Posterior vena cava (tissue), 2 donors: ENCODE measurements at places on chromosomes 1 and 21. TPM values are rescaled to one million over a fixed set of nuclear protein-coding genes. Genes with fewer than 3 reads are reported as not detected.
A peak's percentile ranks its signal among the peaks of the same experiment; 100 is the strongest.

The DONSON gene
- 7.1 TPM for total RNA-seq

The WLS gene
- 83.6 TPM for total RNA-seq

DNA sequence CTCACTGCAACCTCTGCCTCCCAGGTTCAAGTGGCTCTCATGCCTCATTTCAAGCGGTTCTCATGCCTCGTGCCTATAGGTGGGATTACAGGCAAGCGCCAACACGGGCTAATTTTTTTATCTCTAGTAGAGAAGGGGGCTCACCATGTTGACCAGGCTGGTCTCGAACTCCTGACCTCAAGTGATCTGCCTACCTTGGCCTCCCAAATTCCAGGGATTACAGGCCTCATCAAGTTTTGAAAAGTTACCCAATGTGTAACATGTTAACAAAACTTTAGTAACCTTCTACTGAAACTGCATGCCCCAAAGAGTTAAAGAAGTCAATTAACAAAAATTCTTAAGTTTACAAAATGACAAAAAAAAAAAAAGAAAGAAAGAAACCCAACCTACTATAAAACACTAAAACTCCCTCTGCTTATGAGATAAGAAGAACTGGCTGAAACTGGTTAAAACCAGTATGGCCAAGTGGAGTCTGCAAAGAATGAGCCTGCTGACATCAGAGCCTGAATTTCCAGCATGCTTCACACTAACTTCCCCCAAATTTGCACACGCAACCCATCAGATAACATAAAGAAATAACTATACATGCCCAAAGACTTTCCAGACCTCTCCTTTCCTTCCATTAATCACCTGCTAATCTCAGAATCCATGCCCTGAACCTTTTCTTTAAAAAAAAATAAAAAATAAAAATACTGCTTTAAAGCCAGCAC, 25.5 kb upstream of the PSMG1 start:
- DNase-seq: no peak

DNA sequence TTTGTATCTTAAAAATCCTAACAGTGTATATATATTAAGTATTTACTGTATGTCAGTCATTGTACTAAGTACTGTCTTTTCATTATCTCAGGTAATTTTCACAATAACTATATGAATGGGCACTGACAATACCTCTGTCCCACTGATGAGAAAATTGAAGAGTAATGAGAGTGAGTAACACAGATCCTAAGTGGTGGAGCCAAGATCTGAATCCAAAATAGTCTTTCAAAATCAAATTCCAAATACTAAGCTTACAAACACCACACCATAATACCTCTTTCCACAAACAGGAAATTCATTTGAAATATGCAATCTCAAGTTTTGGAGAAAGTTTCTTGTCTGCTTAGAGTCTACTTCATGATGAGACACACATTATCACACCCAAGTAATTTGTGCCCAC, 105.9 kb upstream of the EDEM3 start:
- DNase-seq: no peak

DNA sequence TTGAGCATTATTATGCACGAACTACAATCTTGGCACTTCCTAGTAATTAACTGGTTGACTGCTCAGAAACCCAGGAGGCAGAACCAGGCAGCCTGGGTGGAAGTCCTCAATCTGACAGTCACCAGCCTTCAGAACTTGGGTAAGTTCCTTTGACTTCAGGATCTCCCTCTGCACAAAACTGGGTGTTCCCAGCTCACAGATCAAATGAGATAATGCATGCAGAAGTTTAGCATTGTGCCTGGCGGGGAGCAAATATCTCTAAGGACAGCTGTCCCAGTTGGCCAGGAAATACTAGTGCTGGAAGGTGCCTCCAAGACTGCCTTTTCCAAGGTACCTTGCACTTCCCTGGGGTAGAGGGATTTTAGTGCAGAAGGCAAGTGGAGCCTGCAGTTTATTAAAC, 294.8 kb downstream of the PCP4 start:
- DNase-seq: no peak

The KLHDC9 gene
- 2.4 TPM for total RNA-seq

- DNase-seq: no peak
These were observed 124.2 kb upstream of the LYPLAL1 start for GRCh38 chr1:219049501-219049900.

GRCh38 chr1:115314092-115314491, 24.0 kb downstream of the NGF start:
- DNase-seq: no peak

DNA sequence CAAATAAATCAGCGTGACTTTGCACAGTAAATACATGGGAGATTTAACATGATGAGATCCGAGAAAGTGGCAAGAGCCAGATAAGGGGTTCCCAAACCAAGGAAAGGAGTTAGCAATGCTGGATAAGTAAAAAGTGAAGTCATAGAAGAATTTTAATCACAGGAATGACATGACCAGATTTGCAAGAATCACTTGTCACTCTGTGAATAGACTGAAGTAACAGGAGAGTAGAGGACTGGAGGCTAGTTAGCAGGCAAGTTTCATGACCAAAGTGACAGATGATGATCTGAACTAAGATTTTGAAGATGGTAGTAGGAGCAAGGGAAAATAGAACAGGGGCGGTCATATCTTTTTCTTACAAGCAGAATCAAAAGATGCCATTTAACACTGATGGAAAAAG, 8.4 kb downstream of the CFH start:
- DNase-seq: no peak

The TRNAU1AP gene
- total RNA-seq: 23.2 TPM

GRCh38 chr1:232699814-232700213, 69.9 kb upstream of the SIPA1L2 start:
- DNase-seq: no peak

GRCh38 chr1:27348861-27349783, 7.3 kb downstream of the SYTL1 start:
- DNase-seq: peak; percentile 74

The FMO4 gene
- 4.6 TPM for total RNA-seq

DNA sequence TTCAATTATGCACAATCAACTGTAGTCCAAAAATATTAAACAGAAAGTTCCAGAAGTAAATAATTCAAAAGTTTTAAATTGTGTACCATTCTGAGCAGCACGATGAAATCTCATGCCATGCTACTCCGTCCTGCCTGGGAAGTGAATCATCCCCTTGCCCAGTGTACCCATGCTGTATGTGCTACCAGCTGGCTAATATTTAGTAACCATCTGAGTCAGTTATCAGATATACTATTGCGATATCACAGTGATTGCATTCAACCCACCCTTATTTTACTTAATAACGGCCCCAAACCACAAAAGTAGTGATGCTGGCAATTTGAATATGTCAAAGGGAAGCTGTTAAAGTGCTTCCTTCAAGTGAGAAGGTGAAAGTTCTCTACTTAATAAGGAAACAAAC, 56.2 kb downstream of the EVI5 start:
- DNase-seq: no peak

GRCh38 chr1:85404408-85404807, 60.6 kb downstream of the DDAH1 start:
- DNase-seq: no peak

The PDXK gene
- total RNA-seq: 109 TPM

- no peak for DNase-seq
These were observed 105.8 kb upstream of the RAB4A start for GRCh38 chr1:229164836-229165735.

The GBP5 gene
- total RNA-seq: 3.9 TPM

The NPHS2 gene
- not detected for total RNA-seq

The GJA8 gene
- total RNA-seq: not detected

DNA sequence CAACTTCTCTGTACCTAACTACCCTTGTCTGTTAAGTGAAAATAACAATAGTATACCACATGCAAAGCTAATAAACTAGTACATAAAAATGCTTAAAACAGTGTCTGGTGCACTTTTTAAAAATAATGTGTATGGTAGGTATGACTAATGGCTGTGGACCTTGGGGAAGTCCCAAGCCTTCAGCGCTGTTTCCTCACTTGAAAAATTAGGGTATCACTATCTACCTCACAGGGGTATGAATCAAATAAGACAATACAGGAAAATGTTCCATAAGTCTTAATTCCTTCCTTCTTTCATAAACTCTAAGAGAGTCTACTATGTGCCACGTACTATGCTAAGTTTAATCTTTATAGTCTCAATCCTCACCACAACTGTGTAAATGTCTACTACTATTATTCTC, 32.0 kb downstream of the EGLN1 start:
- no peak for DNase-seq

- no peak for DNase-seq
These were observed 2.0 kb downstream of the RNASEL start for GRCh38 chr1:182587093-182587492.

The CELSR2 gene
- total RNA-seq: 3.3 TPM

The BATF3 gene
- total RNA-seq: 10.8 TPM

- DNase-seq: no peak
These were observed 966 bp downstream of the TFB2M start for GRCh38 chr1:246564839-246565750.

DNA sequence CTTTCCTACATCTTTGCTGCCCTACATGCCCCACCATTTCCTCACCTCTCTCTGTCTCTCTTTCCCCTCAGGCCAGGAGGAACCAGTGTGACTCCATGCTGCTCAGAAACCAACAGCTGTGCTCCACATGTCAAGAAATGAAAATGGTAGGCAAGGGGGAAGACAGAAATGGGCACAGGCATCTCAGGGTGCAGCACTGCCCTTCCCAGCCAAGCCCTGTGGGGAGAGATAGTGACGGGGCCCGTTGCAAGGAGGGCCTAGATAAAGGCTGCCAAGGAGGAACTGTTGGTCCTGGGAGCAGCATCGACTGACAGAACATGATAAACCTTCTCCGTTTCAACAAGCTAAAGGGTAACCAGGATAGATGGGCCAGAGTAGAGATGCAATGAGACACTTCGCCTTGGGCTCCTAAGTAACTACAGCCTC, 12.5 kb upstream of the PIGC start:
- DNase-seq: no peak

DNA sequence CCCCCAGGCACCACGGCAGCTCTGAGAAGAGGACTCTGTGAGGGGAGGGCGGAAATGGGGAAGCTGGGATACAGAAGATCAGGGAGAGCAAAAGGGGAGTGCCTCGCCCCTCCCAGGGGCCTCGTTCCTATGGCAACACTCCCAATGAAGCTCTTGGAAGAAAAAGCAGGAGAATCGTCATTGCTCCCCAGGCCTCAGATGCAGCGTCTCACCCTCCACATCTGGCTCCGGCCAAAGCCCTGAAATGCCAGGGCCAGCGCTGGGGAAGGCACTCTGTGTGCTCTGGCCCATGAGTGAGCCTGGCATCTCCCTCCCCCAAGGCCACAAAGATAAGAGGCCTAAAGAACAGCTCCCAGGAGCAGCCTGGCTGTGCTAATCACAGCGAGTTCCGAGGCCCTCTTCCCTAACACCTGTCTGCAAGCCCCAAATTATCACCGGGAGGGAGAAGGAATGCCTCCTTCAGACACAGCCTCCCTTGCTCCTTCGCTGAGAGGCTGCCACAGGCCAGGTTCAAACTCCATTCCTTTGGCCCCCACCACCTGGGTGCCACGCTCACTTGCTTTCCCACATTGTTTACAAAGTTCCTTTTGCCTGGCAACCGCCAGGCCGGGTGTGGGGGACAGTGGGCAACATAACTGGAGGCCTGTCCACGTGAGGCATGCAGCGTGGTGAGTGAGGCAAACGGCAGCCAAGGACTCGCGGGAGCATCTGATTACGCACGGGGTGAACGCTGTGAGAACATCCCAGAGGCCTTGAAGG, 27.8 kb downstream of the ECE1 start:
- DNase-seq: peak; percentile 96

- DNase-seq: no peak
These were observed 739.3 kb downstream of the ADGRL2 start for GRCh38 chr1:82540006-82540405.

DNA sequence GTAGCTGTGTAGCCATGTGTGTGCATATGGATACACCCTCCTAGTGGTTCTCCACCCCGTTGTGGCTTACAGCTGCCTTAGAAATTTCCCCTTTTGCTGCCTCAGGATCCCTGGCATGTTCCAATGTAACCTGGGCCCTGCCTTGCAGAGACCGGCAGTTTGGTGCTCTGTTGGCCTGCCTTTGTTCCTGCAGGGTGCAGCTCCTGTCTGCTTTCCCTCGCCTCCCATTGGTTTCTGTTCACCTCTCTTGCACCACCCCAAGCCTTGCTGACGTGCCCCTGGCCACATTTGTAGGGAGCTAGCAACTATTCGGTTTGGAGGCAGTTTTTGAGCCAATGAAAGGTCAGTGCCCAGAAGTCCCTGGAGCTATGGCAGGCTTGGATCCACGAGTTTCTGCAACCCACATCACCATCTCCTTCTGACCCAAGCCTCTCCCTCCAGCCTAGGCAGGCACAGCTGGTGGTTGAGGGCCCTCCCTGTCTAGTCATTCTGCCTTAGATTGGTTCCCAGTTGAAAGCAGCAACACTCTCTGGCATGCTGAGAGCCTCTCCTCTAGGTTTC, 54.9 kb downstream of the MAB21L3 start:
- DNase-seq: peak; percentile 85

DNA sequence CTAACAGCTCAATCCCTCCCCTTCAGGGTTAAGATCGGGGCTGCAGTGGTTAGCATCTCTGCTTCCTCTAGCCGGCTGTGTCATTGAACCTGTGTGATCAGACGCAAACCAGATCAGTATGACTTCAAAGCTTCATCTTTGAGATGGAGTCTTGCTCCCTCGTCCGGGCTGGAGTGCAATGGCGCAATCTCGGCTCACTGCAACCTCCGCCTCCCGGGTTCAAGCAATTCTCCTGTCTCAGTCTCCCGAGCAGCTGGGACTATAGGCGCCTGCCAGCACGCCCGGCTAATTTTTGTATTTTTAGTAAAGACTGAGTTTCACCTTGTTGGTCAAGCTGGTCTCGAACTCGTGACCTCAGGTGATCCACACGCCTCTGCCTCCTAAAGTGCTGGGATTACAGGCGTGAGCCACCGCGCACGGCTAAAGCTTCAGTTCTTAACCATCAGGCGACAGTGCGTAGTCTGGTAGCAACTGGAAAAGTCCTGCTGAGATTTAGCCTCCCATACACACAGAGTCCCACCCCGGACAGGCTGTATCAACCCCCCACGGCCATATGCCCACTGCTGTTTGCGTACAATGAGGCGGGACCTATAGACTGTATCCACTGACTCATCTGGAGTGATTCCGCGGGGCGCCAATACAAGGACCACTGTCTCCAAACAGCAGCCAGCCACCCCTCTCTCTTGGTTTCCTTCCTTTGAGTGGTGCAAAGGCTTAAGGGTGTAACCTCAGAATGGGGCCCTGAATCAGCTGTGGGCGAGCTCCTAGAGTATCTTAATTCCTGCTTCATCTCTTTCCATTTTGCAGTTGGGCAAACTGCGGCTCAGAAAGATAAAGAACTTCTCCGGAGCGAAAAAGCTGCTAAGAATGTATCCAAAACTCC, 23.3 kb downstream of the CELA3A start:
- peak; percentile 84 for DNase-seq

GRCh38 chr1:198304431-198304830, 147.6 kb downstream of the NEK7 start:
- no peak for DNase-seq

DNA sequence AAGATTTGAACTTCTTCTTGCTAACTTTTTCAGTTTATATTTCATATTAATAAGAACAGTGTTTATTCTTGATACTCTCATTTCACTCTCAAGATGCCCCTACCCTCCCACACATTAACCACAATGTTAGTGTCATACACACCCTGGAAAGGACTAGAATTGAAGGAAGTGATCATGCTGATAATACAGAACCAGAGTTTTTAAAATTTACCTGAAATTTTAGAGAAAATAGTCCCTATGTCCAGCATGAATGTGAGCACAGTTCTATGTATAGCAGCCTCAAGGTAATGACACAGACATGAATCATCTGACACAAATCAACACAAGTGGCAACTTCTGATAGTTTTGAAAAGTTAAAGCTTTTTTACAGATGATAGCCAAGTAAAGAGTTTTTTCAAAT, 26.0 kb downstream of the RGS1 start:
- DNase-seq: no peak
